MG63 (cell line): ENCODE measurements at places on chromosomes 1 and 21. TPM values are rescaled to one million over a fixed set of nuclear protein-coding genes. Genes with fewer than 3 reads are reported as not detected.

ATP1A4 gene
- total RNA-seq, result not detected in 2 replicates

ENTREP3 gene
- 7.7 and 9.2 TPM in 2 replicates for total RNA-seq

TFF1 gene
- total RNA-seq, result not detected in 2 replicates

HES2 gene
- 0.59 TPM in 1 of 2 replicates, not detected in the other for total RNA-seq

RNU1-3 gene
- not detected in 2 replicates for total RNA-seq

PROX1 gene
- not detected in 2 replicates for total RNA-seq

CFAP74 gene
- total RNA-seq, result 0.20 TPM in 1 of 2 replicates, not detected in the other
